NCI-H1417 treated with DMSO at 0.1 percent for 48 hours (cell line): ENCODE measurements at places on chromosomes 3 and 15.

GRCh38 chr3:143263852-143264513 lies 144.4 kb downstream of the CHST2 start:
- no peak for DNase-seq

GRCh38 chr3:150871192-150871591 lies 34.0 kb downstream of the MINDY4B start:
- DNase-seq: no peak

- DNase-seq: no peak
These were observed 109.0 kb upstream of the ADAMTS9 start for GRCh38 chr3:64796607-64797399.

DNA sequence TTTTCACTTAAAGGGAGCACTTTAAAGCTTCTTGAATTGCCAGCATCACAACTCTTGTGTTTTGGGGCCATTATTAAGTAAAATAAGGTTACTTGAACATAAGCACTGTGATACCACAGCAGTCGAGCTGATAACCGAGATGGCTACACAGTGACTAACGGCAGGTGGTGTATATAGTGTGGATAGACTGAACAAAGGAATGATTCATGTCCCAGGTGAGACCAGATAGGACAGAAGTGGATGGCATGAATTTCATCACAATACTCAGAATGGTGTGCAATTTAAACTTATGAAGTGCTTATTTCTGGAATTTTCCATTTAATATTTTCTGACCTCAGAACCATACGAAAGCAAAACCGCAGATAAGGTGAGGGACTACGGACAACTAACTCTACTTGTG lies 40.2 kb downstream of the PBRM1 start:
- no peak for DNase-seq

DNA sequence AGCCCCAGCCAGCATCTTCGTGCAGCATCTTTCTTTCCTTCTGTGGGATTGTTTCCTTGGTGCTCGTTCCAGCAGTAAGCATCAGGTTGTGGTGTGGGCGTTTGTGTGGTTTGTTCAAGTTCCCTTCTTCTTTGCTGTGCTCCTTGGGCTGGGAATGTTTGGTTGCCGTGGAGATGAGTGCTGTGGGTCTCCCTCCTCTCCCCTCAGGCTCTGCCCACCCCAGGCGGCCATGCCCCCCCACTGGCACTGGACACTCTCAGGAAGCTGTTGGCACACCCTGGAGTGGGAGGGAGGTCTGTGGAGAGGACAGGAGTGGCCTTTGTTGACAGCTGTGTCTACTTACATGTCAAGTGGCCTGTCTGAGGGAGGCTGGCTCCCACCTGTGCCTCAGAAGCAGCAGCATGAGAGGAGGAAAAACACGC lies 46.5 kb upstream of the SACM1L start:
- DNase-seq: peak; percentile 5

GRCh38 chr15:81434851-81435250 lies 60.8 kb upstream of the TMC3 start:
- no peak for DNase-seq
